ENCODE measurements at places on chromosomes 2 and 18.

- DNase-seq: no peak
Observed at GRCh38 chr2:96512341-96512740, 7.2 kb upstream of the NEURL3 start.

DNA sequence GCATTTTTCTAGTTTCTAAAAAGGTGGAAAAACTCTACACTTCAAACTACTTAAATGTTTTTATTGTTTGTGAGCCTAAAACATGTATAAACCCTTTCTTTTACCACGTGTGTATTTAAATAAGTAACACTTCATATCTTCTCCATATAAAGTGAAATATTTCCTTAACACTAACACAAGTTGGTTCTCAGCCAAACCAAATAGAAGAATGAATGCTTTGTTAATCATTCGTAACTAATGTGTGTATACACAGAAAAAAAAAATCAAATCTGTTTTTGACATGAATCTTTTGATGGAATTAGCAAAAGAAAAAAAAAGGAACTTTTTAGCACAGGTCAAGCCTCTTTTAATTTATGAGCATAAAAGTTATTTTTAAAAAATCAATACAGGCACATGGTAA, 89.3 kb downstream of the EHBP1 start:
- DNase-seq: no peak

- DNase-seq: no peak
Observed at GRCh38 chr2:224211181-224211480, 172.0 kb upstream of the SERPINE2 start.

- no peak for DNase-seq
Observed at GRCh38 chr2:142965443-142965842, 88.0 kb downstream of the KYNU start.

GRCh38 chr2:217946051-217946450, 56.7 kb downstream of the TNS1 start:
- no peak for DNase-seq

DNA sequence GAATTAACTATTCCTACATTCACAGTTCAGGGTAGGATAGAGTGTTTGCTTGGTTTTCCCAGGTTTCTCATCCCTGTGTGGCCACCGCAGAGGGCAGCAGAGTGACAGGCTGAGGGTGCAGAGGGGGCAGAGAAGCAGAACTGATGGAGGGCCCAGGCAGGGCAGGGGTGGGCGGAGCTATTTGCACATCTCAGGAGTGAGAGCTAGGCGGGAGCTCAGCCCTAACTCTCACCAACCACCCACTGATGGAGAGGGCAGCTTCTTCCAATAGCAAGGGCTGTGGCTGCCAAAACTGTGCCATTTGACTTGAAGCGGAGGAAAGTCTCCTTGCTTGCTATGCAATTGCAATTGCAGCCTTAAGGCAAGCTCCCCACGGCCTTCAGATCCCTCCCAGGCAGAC, 12.0 kb upstream of the DARS1 start:
- DNase-seq: peak; percentile 48

DNA sequence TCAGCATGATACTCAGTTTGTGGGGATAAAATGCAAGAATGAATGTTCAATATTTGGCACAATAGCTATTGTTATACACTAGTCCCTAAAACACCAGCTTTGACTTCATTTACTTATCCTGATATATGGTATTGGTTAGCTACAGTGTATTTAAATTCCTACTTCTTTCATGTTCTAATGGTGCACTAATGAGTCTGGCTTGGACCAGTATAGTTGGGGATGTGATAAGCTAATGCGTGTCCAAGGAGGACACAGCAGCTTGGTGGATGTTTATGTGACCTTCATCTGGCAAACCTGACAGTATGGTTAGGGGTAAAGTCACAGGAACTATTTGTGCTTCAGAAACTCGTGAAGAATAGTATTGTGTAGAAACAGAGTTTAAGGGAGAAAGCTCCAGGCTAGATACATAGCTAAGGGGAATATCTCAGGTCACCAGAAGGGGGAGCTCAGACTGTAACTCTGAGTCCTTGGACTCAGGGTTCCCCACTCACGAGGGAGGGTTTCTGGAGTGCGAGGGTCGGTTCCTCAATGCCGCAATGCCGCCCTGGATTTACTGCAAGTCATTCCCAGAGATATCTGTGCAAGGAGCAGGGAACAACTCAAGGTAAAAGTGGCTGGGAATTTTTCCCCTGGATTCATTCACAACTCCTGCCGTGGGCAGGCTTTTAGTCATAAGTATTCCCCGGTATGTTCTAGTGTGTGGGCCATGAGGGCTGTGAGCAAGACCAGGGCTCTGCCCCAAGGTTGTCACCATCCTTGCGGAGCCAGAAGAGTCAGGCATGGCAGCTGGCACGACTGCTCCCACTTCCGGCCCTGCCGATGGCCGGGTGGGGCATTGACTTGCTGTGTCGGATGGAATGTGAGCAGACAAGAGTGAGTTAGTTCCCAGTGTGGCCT, 14.5 kb downstream of the IL1R2 start:
- peak; percentile 45 for DNase-seq

DNA sequence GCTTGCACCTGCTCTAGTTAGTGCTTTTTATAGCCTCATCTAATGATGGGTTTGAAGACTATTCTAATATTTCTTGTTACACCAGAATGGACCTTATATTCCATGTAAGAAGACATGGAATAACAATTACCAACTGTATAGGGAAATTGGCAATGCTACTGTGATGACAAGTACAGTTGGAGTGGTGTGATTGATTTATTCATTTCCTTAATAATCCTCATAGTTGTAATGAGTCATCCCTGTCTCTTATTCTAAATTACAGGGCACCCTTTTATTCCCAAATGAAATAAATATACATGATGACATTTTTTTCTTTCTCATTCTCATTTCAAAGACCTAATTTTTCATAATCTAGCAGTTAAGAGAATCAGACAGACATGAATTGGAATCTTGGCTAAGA, 18.3 kb upstream of the TLK1 start:
- no peak for DNase-seq

- no peak for DNase-seq
Observed at GRCh38 chr18:52236131-52236530, 103.9 kb upstream of the DCC start.

GRCh38 chr2:74502720-74503505, 3.5 kb upstream of the LBX2 start:
- peak; percentile 90 for DNase-seq

GRCh38 chr2:213150315-213151097, 906 bp downstream of the IKZF2 start:
- peak; percentile 30 for DNase-seq

DNA sequence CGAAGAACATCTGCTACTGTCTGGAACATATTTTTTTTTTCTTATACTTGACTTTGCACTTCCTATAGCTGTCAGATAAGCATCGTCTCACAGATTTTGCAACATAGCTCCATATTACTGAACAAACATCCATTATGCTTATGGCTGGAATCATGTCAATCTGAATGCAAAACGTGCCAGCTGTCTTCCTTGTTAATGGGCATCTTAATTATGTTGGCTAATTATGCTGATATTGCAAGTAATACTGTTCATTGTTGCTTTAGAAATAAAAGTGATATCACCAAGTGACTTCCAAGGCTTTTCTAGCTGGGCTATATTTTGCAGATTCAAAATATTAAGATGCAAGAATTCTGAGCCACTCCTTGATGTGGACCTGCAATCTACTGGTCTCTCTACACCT, 176.8 kb downstream of the ARL4C start:
- no peak for DNase-seq

DNA sequence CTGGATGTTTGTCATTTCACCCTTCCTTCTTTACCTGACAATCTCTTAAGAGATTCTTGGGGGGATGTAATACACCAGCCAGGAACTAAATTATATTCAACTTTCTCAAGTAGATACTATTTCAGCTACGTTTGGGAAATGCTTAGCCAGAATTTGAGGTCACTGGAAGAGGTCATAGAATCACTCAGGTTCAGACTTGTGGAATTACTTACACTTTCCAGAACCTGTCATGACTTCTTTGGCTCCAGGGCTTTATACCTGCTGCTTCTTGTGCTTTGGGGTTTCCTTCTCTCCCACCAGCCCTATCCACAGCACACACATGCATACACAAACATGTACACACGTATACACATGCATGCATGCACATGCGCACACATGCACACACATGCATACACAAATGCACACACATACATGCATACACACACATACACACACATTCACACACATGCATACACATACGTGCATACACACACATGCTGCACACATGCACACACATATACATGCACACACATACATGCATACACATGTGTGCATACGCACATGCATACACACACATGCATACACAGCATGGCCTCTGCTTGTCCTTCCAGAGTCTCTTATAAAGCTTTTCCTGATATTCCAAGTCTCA, 23.5 kb upstream of the ANXA4 start:
- DNase-seq: no peak

- no peak for DNase-seq
Observed at GRCh38 chr2:20623741-20624155, 27.1 kb downstream of the HS1BP3 start.

GRCh38 chr18:12657684-12658425, at the start of gene SPIRE1:
TSS of gene SPIRE1 (minus strand) at chr18:12658107. CDS start at chr18:12657866, 241 bp downstream.
- peak; percentile 84 for DNase-seq

- DNase-seq: no peak
Observed at GRCh38 chr2:14350856-14351255, 281.7 kb upstream of the LRATD1 start.

- no peak for DNase-seq
Observed at GRCh38 chr2:128738446-128739110, 419.9 kb upstream of the HS6ST1 start.

DNA sequence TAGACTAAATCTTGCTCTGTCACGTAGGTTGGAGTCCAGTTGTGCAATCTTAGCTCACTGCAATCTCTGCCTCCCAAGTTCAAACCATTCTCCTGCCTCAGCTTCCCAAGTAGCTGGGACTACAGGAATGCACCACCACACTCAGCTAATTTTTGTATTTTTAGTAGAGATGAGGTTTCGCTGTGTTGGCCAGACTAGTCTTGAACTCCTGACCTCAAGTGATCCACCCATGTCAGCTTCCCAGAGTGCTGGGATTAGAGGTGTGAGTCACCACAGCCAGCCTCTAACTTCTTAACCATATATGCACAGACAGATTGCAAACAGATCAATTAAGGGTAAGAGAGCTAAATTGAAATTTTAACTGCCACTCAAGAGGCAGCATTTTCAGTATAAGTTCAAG, 22.1 kb upstream of the CNGA3 start:
- no peak for DNase-seq

DNA sequence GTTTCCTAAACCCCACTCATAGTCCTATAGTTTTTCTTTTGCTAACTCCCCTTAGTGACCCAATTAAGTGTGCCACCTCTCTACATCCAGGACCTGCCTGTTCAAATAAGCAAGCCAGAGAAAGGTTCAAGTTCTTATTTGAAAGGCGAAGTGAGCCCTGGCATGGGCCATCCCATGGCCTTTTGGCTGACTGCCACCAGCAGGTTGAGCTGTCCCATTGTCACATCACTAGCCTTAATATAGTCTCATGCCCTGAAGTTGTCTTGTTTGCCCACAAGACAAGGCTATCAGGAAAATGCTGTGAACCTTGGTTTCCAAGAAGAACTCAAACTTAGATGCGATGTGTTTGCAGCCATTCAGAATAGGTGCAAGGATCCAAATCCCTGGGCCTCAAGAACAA, 158.8 kb downstream of the SH3RF3 start:
- no peak for DNase-seq

DNA sequence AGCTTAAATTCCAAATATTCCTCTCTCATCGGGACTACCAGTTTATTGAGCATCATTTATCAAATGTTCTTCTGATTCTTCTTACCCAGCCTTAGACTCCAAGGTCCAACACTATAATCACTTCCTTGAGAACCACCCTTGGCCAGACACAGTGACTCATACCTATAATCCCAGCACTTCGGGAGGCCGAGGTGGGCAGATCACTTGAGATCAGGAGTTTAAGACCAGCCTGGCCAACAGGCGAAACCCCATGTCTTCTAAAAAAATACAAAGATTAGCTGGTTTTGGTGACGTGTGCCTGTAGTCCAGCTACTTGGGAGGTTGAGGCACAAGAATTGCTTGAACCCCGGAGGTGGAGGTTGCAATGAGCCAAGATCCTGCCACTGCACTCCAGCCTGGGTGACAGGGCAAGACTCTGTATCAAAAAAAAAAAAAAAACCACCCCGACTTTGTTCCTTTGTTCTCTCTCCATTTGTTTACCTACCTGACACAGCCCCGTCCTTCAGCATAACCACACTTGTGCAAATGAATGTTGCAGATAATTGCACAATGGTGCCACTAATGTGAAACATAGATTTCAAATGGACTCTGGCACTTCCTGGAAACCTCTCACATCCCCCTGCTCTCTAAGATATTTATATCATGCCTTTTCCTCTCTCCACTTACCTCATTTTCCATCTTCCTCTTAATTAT, 38.9 kb upstream of the LPIN2 start:
- DNase-seq: peak; percentile 35

DNA sequence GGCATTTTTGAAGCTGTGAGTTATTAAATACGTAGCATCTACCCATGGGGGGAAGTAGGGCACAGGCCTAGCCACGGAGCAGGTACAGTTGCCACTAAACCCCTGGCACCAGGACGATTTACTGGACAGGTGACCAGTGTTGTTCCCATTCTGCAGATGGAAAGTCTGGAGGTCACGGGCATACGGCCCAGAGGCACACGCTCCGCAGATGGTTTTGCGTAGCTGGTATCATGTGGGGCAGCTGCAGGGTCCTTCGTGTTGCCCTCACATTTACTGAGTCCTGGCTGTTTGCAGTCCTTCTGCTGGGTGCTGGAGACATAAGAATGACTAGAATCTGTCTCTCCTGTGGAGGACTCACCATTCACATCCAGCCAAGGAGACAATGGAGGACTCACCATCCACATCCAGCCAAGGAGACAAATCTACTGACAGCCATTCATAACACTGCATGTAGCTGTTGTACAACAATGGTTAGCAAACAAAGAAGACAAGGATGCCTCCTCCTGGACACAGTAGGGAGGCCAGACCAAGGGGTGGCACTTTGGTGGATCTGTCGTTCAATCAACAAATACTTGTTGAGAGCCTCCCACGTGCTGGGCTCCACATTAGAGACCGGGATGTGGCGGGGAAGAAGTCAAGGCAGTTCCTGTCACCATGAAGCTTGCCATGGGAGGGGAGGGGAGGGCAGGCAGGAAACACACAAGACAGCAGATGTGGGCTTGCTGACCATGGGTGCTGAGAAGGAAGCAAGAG, 24.9 kb downstream of the TWIST2 start:
- DNase-seq: no peak

- no peak for DNase-seq
Observed at GRCh38 chr2:18548621-18549020, 11.8 kb downstream of the RDH14 start.

- DNase-seq: no peak
Observed at GRCh38 chr2:163983911-163984310, 248.1 kb upstream of the FIGN start.
